ENCODE measurements at places on chromosomes 12 and 14. TPM values are rescaled to one million over a fixed set of nuclear protein-coding genes. Genes with fewer than 3 reads are reported as not detected.

DNA sequence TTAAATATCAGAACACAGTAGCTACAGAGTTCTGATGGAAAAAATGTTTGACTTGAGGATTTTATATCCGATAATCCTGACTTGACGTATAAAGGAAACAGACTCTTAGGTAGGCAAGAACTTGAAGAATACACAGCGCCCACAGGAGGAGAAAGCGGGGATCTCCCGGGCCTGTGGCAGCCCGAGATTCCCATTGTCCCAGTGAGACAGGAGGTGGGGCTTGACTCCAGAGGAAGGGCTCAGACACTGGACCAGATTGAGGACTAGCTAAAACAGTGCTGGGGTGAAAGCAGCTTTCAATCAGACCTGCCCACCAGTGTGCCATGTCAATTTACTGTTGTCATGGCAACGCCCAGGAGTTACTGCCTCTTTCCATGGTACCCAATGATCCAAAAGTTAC, 51.1 kb upstream of the C14orf180 start:
- peak; percentile 51 for DNase-seq

KRT72 gene
- not detected for total RNA-seq

SLCO1B1 gene
- total RNA-seq: 0.04 TPM

PTPRO gene
- total RNA-seq: not detected

MYL2 gene
- total RNA-seq: not detected

DNA sequence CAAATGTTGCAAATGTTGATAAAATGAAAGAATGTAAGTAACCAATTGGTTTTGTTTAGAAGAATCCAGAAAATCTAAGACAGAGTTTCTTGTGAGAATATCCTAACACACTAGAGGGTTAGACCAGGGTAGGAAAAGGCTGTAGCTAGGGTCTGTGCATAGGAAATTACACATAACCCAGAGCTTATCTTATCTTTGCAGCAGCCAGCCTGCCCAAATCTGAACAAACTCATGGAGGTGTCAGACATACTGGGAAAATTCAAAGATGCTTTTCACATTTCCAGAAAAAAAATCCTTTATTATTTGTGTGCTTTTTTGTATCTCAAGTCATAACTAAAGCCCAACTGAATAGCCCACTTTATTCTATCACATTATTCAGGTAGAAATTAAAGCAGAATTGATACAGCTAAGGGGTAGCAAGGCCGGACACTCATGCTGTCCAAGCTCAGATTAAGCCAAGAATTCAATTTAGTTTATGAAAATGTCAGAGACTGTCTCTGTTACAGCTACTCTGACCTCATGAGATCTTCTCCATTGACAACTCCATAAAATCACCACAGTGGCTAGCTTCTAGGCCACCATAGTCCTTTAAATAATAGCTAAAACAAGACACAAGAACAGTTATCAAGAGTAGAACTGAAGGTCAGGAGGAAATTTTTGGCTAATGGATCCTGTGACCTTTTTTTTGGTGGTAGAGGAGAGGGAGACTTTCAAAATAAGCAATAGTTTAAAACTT, 169.6 kb upstream of the RASSF8 start:
- no peak for DNase-seq

DNA sequence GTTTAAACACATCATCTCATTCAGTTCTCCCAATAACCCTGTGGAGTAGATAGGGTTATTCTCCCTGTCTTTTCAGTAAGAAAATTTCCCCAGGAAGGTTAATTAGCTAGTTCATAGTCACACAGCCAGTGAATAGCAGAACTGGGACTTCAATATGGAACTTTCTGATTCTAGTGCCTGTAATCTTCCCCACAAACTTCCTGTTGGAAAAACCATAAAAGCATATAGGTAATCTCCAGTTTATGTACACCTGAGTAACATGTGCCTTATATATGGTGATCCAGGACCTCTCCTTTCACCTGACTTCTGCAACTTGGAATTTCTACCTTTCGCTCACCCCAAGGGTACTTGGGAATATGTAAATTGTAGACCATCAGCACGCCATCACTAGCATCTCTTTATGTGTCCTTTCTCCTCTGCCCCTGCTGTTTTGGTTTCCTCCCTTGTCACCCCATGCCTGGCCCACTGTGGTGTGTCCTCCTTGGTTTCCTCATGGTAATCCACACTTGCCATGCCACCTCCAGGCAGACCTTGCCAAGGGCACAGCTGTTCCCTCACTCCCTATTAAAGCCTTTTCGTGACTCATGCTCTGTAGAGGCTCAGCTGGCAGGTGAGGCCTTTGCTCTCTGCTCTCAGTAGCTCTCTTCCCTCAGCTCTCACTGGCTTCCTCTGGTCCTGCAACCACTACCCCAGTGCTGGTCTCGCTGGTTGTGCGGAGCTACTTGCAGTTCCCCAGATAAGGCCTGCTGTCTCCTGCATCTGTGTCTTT, 16.7 kb downstream of the TBC1D30 start:
- DNase-seq: no peak

GRCh38 chr12:108861878-108862587, 4.7 kb upstream of the SSH1 start:
- DNase-seq: no peak

AMDHD1 gene
- total RNA-seq: 0.41 TPM

DNA sequence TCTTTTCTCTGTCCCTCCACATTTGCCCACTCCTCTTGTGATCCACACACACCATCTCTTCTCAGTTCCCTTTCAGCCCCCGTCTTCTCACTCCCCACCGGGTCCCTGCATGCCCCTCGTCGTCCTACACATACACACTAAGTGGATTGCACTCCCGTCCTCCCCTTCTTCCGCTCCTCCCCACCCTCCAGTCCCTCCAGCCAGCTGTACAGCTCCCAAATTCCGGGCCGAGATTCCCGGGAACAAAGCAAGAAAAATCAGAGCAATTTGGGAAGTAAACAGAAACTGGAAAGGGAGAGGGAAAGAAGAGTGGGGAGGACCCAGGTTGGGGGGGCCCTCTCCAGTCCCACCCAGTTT, 282 bp upstream of the IGFBP6 start:
- peak; percentile 80 for DNase-seq

GRCh38 chr14:96874127-96874526, 76.9 kb downstream of the VRK1 start:
- no peak for DNase-seq

DNA sequence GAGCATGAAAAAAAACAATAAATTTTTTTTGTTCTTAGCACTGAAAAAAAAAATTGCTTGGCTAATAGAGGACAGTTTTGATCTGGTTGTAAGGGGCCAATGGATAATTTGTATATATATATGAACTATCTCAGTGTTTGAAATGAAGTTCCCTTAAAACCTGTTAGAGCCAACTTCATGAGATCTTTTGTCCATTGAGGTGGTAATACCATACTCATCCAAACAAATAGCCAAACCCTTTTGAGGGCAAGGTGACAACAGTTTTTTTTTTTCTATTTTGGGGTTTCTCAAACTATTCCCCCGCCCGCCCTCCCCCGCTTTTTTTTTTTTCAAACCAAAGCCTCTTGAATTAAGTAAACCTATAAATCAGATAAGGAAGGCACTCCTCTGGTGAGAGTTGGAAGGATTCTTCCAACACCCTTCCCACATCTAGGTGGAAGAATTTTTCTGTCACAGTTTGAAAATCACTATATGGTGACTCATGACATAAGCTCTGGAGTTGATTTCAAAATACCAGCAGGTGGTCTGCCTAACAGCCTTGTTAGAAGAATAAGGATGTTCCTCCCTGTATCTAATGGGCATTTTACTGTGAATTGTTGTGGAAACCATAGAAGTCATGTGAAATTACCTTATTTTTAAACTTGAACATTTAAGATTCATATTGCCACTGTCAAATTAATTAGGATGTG, 10.2 kb downstream of the ARHGAP5 start:
- peak; percentile 18 for DNase-seq

CIROP gene
- 0.42 TPM for total RNA-seq

DNA sequence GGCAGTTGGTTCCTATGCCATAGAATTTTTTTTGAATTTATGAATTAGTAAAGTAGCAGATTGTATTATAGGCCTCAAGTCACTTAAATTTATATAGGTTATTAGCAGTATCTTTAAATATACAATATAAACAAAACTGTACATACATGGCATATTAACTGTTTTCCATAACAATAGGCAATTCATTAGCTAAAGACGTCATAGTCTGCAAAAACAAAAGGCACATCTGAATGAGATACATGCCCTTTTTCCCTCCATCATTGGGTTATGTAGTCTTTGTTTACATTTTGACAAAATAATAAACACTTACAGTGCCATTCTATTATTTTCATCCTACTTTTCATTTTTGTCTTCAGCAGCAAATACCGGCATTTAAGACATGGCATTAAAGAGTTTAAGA, 1.1 kb upstream of the VCPKMT start:
- no peak for DNase-seq

GRCh38 chr12:21542403-21542802, 16.3 kb downstream of the SPX start:
- no peak for DNase-seq

CIDEB gene
- total RNA-seq: not detected

TSHR gene
- not detected for total RNA-seq

GRCh38 chr12:75917715-75918114, 113.9 kb downstream of the PHLDA1 start:
- DNase-seq: no peak

DNA sequence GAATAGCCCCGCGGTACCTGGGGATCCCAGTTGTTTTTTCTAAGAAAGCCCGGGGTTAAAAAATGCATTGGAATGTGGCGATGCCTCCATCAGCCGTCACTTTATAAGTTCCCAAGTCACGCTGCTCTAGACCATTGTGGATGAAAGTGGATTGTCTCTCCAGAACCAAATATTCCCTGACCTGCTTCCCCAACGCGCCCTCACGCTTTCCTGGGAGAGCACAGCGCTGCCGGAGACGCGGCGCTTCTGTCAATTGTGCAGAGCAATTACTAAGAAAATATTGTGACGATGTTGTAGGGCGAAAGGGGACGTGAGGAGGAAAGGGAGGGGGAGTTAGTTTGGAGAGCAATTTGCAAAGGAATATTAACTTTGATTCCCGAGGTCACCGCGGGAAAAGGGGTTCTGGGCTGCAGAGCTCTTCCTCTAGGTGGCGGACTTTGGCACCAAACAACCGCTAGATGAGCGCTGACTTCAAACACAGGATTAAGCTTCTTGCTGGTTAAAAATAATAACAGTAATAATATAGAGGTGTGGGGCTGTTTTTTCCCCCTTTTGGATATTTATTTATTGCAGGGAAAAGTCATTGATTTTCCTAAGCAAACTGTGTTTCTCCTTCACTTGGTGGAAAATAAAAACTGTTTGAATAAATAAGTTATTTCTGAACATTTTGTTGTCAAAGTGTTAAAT, 9.6 kb upstream of the FOXG1 start:
- peak; percentile 68 for DNase-seq

DNA sequence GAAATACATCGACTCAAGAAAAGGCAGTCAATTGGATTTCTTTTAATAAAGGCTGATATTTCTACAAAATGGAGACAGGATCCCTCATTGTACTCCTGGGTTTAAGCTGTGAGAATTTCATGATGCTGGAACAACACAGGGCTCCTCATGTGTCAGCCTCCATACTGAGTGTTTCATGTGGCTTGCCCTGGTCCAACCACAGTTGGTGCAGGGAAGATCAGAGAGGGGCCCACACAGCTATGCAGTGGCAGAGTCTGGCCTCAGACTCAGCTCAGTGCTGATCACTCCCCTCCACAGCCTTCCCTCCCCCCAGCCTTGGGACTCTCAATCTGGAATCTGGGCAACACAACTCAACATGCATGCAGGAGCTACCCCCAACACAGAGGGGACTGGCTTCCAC, 122.5 kb upstream of the OVCH1 start:
- DNase-seq: no peak

- DNase-seq: no peak
Observed at GRCh38 chr14:88598097-88598675, 35.3 kb downstream of the ZC3H14 start.

DNA sequence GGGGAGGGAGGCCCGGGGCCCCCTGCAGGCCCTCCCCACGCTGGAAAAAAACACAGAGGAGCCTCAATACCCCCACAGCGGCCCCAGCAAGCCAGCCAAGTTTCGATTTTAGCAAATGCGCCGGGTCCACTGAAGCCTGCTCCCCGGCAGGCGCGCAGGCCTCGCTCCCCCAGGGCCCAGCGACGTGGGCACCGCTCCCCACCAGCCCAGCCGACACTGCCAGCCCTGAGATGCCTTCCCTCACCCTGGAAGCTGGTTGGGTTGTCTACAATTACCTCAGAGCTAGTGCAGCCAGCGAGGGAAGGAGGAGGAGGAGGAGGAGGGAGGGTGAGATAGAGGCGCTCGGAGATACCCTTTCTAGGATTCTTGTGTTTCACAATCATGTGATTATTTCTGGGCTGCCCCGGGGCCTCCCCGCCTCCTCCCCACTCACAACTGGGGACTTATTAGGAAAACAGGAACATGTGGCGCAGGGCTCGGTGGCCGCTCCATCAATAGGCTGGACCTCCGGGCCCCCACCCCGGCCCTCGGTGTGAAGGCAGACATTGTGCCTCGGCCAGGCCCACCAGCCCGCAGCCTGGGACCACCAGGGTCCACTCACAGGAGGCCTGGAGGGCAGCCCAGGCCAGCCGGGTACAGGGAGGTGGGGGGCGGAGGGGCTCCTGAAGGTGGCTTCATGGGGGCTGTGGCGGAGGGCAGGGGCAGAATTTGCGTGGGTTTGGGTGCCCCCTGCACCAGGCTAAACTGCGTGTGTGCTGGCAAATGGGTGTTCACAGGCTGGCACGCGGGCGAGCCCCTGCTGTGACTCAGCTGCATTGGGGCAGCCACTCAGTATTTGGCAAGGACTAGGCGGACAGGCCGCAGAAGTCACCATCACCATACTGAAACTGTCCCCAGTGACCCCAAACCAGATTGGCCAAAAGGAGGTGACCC, 109.9 kb downstream of the NCOR2 start:
- no peak for DNase-seq

DNA sequence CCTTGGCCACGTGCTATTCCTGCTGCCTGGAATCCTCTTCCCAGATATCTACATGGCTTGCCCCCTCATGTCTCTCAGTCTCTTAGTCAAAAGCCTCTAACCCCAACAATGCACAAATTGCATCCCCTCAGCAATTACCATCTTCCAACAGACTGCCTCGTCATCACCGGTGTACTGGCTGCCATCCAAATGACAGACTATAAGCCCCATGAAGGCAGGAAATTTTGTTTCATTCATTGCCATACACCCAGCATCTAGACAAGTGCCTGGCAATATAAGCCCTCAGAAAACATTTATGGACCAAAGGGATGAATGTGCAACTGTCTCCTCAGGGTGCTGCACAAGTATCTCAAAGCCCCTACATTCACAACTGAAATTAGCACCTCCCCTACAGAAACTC, 5.8 kb downstream of the GLT8D2 start:
- DNase-seq: no peak

GRCh38 chr12:3077572-3078081, 448 bp downstream of the TSPAN9 start:
- no peak for DNase-seq

ITGA5 gene
- 38.4 TPM for total RNA-seq

DNA sequence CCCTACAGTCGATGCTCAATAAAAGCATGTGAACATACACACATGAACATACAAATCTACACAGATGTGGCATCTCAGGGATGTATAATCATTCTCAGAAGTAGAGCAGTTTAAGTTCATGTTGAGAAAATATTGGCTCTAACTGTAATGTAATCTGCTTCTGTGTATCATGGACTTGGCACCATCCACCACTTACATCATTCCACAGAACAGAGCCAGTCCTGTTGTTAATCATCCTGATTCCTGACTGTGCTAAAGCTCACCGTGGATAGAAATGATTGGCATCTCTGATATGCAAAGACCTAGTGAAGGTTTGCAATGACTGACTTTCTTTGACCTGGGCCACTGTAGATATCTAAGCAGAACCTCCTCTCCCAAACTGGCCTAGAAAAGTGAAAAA, 1141.3 kb downstream of the BCL11B start:
- no peak for DNase-seq

Data from H7 (cell line).